ENCODE measurements at places on chromosomes 5 and 9. TPM values are rescaled to one million over a fixed set of nuclear protein-coding genes. Genes with fewer than 3 reads are reported as not detected.

PCDHB10 gene
- total RNA-seq, result not detected

- no peak overlapping the region for H3K4me3 ChIP-seq
- no peak overlapping the region for H3K27ac ChIP-seq
- peaks cover 2% of the 10 kb centered on the region for H3K4me1 ChIP-seq
- DNase-seq, result no peak
- no peaks in the 10 kb centered on the region for H3K27me3 ChIP-seq
These were observed 47.6 kb downstream of the ACO1 start for GRCh38 chr9:32431940-32432555.

GRCh38 chr5:10623305-10623910 lies 59.5 kb downstream of the ANKRD33B start:
- H3K36me3 ChIP-seq, result peaks cover 3% of the 10 kb centered on the region
- H3K4me3 ChIP-seq, result no peak overlapping the region
- no peak overlapping the region for H3K27ac ChIP-seq
- H3K4me1 ChIP-seq, result peaks cover 15% of the 10 kb centered on the region

DNA sequence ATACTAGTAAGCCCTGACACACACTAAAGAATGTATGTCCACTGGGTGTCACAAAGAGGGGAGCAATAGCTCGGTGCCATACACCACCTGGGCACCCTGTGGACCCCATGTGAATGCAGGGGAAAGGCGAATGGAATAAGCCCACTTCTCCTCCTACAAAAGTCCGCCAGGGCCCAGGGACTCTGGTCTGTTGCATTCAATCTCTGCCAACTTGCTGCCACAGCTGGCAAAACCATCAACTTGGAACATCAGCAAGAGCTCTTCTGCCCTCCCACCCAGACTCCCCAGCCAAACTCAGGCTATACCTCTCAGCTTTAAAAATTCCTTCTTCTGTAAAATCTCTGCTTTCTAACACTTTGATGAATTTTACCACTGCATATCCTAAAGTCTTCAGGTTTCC lies 54.5 kb downstream of the PFDN1 start:
- H3K27ac ChIP-seq, result no peak overlapping the region
- H3K36me3 ChIP-seq, result peaks cover 34% of the 10 kb centered on the region
- no peaks in the 10 kb centered on the region for H3K27me3 ChIP-seq
- DNase-seq, result no peak
- H3K4me3 ChIP-seq, result no peak overlapping the region
- H3K4me1 ChIP-seq, result peaks cover 76% of the 10 kb centered on the region

DNA sequence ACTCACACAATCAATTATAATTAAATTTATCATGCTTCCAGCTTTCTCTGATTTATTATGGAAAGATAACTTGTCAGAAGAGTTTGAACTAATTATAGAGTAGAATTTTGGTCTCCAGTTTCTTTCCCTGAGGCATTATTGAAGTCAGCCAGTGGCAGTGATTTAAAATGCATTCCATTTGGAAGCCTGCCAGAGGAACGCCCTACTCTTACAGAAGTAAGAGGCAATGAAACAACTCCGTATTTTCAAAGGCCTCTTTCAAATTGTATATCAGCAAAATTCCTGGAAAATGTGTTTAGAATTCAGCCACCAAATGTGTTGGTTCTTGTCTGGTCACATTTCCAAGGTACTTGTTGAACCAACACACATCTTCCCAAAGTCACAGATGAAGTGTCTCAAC lies 640.9 kb downstream of the SEMA5A start:
- DNase-seq, result no peak
- H3K4me1 ChIP-seq, result no peaks in the 10 kb centered on the region
- H3K4me3 ChIP-seq, result no peak overlapping the region
- H3K36me3 ChIP-seq, result no peaks in the 10 kb centered on the region

- H3K4me3 ChIP-seq, result peak within 1 kb of the TSS; percentile 55
- H3K27ac ChIP-seq, result no peak within 1 kb of the TSS
- H3K36me3 ChIP-seq, result no peaks in the 10 kb centered on the region
- peaks cover 72% of the 10 kb centered on the region for H3K27me3 ChIP-seq
These were observed at the start of gene OCLN for GRCh38 chr5:69492391-69492922. Gene OCLN, plus strand, starts transcription at chr5:69492790. Its CDS starts 11,455 bp downstream, at chr5:69504245.

GRCh38 chr5:168991311-168991710 lies 309.6 kb downstream of the SLIT3 start:
- peaks cover 12% of the 10 kb centered on the region for H3K27me3 ChIP-seq
- no peak overlapping the region for H3K27ac ChIP-seq
- H3K36me3 ChIP-seq, result no peaks in the 10 kb centered on the region
- H3K4me3 ChIP-seq, result no peak overlapping the region
- no peak for DNase-seq
- H3K4me1 ChIP-seq, result no peaks in the 10 kb centered on the region

ENTREP1 gene
- not detected for total RNA-seq

ZNF483 gene
- 2.8 TPM for total RNA-seq

ALDOB gene
- not detected for total RNA-seq

DNA sequence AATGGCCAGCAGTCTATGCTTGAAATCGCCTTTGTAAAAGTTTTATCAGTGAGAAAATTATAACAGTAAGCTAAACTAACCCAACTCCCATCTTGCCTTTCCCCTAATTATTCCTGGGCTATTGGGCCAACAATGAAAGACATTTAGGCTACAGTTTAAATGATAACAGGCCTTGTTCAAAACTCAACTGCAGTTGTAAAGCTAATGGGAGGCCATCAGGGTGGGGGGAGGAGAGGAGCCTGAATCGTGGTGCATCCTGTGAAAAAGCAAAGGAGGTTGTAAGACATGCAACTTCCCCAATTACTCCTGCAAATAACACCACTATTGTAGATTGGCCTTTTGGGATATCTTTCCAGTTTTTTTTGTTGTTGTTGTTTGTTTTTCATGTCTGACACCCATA lies 53.8 kb downstream of the ACTL7B start:
- no peaks in the 10 kb centered on the region for H3K4me1 ChIP-seq
- no peak for DNase-seq
- no peak overlapping the region for H3K27ac ChIP-seq
- peaks cover 2% of the 10 kb centered on the region for H3K27me3 ChIP-seq

SLC34A1 gene
- total RNA-seq, result 0.19 TPM

SV2C gene
- total RNA-seq, result 0.20 TPM

DNA sequence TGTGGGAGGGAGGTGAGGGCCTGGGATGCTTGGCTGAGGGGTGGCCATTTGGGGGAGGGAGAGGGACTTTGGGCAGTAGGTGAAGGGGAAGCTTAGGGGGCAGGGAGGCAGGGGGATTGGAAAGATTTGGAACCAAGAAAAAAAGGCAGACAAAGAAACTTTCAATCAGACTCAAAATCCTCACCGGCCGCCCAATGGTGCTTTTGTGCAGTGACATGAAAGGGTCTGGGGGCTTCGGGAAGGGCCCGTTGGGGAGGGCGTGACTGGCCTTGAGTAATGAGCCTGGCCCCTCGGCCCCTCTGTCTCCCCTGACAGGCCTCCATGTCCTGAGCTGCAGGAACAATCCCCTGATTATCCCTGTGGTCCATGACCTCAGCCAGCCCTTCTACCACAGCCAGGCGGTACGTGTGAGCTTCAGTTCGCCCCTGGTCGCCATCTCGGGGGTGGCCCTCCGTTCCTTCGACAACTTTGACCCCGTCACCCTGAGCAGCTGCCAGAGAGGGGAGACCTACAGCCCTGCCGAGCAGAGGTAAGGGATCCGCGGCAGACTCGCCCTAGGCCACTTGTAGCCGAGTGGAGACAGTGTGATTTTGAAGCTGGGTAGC lies 181.1 kb downstream of the PAPPA start:
- no peaks in the 10 kb centered on the region for H3K36me3 ChIP-seq
- H3K27me3 ChIP-seq, result no peaks in the 10 kb centered on the region
- no peaks in the 10 kb centered on the region for H3K4me1 ChIP-seq
- H3K27ac ChIP-seq, result no peak overlapping the region
- DNase-seq, result no peak

DNA sequence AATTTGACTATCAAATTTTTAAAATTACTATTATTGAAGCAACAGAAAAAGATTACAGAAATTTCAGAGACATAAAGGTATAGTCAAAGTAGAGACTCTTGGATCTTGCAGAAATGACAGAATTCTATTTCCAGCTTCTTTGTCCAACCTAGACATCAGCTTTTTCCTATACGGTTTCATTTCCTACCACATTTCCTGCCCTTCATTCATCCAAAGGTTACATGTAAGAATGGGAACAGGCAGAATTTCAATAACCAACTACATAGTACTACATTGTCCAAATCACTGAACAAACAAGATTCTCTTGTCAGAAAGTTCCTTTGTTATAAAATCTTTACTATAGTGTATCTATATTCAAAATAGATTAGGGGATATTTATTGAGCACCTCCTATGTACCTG lies 124.9 kb downstream of the FANCC start:
- H3K36me3 ChIP-seq, result peaks cover 3% of the 10 kb centered on the region
- H3K4me3 ChIP-seq, result no peak overlapping the region
- peaks cover 28% of the 10 kb centered on the region for H3K4me1 ChIP-seq
- H3K27ac ChIP-seq, result no peak overlapping the region

NTRK2 gene
- 2.9 TPM for total RNA-seq

- no peaks in the 10 kb centered on the region for H3K4me1 ChIP-seq
- no peak overlapping the region for H3K27ac ChIP-seq
- no peaks in the 10 kb centered on the region for H3K36me3 ChIP-seq
- H3K4me3 ChIP-seq, result no peak overlapping the region
- no peak for DNase-seq
These were observed 13.3 kb downstream of the PKD2L2 start for GRCh38 chr5:137902408-137903133.

GRCh38 chr9:4101667-4102066 lies 198.2 kb downstream of the GLIS3 start:
- DNase-seq, result no peak
- H3K4me3 ChIP-seq, result no peak overlapping the region
- H3K27me3 ChIP-seq, result peaks cover 37% of the 10 kb centered on the region
- H3K36me3 ChIP-seq, result no peaks in the 10 kb centered on the region
- H3K27ac ChIP-seq, result no peak overlapping the region
- peaks cover 8% of the 10 kb centered on the region for H3K4me1 ChIP-seq

CKS2 gene
- total RNA-seq, result 200 TPM

- H3K27ac ChIP-seq, result no peak overlapping the region
- no peaks in the 10 kb centered on the region for H3K36me3 ChIP-seq
- no peak overlapping the region for H3K4me3 ChIP-seq
- no peaks in the 10 kb centered on the region for H3K27me3 ChIP-seq
These were observed 1356.4 kb downstream of the EFNA5 start for GRCh38 chr5:106314221-106314824.

FRRS1L gene
- not detected for total RNA-seq

DNA sequence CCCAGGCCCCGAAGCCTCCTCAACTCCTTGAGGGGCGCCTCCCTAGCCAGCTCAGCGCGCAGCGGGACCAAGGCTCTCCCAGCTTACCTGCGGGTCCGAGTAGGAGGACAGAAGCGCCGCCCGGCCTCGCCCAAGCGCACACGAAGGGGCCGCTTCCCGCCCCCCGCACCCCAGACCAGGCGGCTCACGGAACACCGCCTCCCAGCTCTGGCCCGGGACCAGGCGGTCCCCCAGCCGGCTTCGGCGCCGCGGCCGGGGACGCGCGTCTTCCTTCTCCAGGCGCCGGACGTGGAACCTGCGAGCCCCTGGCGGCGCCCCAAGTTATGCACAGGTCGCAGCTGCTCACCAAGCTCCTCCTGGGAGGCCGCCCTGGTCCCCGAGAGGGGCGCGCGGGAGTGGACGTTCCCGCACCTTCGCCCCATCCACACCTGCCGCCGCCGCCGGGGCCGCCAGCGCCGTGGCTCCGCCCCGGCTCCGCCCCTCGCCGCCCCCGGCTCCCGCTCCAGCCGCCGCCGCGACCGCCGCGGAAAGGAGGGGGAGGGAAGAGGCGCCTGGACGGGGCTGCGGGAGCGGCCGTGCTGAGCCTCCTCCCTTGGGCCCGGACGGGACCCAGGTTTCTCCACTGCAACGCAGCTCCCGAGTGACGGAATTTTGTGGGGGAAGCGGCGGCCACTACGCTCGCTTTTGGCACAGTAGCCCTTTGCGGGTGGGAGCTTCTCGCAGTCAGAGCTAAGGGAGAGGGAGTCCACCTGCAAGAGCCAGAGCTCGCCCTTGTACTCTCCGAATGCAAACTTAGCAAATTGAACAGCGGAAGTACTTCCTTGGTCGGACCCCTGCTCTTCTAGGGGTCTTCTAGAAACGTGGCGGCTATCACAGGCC lies 77.5 kb upstream of the IFNE start:
- no peaks in the 10 kb centered on the region for H3K36me3 ChIP-seq
- peak; percentile 60 for DNase-seq
- peaks cover 9% of the 10 kb centered on the region for H3K4me1 ChIP-seq

DNA sequence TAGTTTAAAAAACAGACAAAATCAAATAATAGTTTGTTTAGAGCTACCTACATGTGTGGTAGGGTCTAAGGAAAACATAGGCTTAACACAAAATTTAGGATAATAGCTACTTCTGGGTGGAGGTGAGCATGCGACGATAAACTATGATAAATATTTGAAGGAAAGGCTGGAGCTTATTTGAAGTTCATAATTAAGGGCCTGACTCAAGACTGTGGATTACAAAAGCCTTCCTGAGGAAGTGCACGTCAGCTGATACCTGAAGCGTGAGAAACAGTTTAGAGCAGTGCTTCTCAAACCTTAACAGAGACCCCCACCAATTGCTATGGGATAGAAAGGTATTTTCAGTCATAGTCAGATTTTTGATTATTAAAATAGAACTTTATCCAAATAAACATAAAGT lies 20.4 kb upstream of the UBLCP1 start:
- DNase-seq, result no peak
- no peak overlapping the region for H3K4me3 ChIP-seq
- no peak overlapping the region for H3K27ac ChIP-seq
- no peaks in the 10 kb centered on the region for H3K36me3 ChIP-seq
- H3K27me3 ChIP-seq, result peaks cover 16% of the 10 kb centered on the region
- H3K4me1 ChIP-seq, result no peaks in the 10 kb centered on the region

SH3PXD2B gene
- total RNA-seq, result 0.06 TPM

GRCh38 chr5:133953568-133954145 lies 14.8 kb downstream of the C5orf15 start:
- H3K4me1 ChIP-seq, result peaks cover 10% of the 10 kb centered on the region
- H3K4me3 ChIP-seq, result no peak overlapping the region
- H3K36me3 ChIP-seq, result peaks cover 13% of the 10 kb centered on the region
- H3K27ac ChIP-seq, result no peak overlapping the region

IPPK gene
- 11.4 TPM for total RNA-seq

- peak overlapping the region; percentile 88 for H3K27ac ChIP-seq
- peaks cover 19% of the 10 kb centered on the region for H3K36me3 ChIP-seq
- H3K4me1 ChIP-seq, result peaks cover 38% of the 10 kb centered on the region
- no peak for DNase-seq
These were observed 41.5 kb upstream of the FSD1L start for GRCh38 chr9:105406369-105406768.

ACOT12 gene
- total RNA-seq, result not detected

GRCh38 chr5:61151893-61152292 lies 10.4 kb downstream of the SMIM15 start:
- H3K4me1 ChIP-seq, result no peaks in the 10 kb centered on the region
- no peaks in the 10 kb centered on the region for H3K27me3 ChIP-seq
- no peak for DNase-seq
- H3K4me3 ChIP-seq, result no peak overlapping the region
- H3K27ac ChIP-seq, result no peak overlapping the region
- H3K36me3 ChIP-seq, result peaks cover 33% of the 10 kb centered on the region

FGFR4 gene
- 0.29 TPM for total RNA-seq

FOXD4L5 gene
- 0.18 TPM for total RNA-seq

GRCh38 chr9:124742940-124743339 lies 28.2 kb downstream of the NR6A1 start:
- H3K4me3 ChIP-seq, result no peak overlapping the region
- H3K27me3 ChIP-seq, result peaks cover 8% of the 10 kb centered on the region
- H3K27ac ChIP-seq, result no peak overlapping the region
- H3K4me1 ChIP-seq, result peaks cover 8% of the 10 kb centered on the region

- peaks cover 12% of the 10 kb centered on the region for H3K36me3 ChIP-seq
- no peak for DNase-seq
These were observed 27.7 kb upstream of the ZNF622 start for GRCh38 chr5:16493261-16493660.

- no peak for DNase-seq
- H3K4me1 ChIP-seq, result peaks cover 2% of the 10 kb centered on the region
- peaks cover 37% of the 10 kb centered on the region for H3K27me3 ChIP-seq
- no peak overlapping the region for H3K27ac ChIP-seq
- no peak overlapping the region for H3K4me3 ChIP-seq
- no peaks in the 10 kb centered on the region for H3K36me3 ChIP-seq
These were observed 300 bp upstream of the SVEP1 start for GRCh38 chr9:110579862-110580219.

Data from activated CD8-positive, alpha-beta memory T cell treated with anti-CD3 and anti-CD28 coated beads, Interleukin-2, amount 10 ng/mL, durations not matched to agents 7 days and 5 days (primary cell).